ENCODE measurements at places on chromosomes 5 and 9.
A peak's percentile ranks its signal among the peaks of the same experiment; 100 is the strongest.

DNA sequence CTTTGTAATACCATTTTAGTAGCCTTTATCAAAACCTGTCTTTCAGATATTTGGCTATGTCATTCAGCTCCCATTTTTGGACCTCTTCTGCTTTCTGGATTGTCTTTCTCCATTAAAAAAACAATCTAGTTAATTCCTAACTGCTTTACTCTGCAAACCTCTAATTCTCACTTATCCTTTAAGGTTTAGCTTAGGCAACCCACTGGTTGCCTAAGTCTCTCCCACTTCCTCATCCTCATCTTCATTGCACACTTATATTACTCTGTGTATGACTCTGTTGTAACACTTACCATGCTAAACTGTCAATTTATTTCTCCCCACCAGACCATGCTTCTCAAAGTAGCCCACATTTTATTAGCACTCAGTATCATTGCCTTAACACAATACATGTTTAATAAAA, 205.0 kb upstream of the DMRTA1 start:
- no peak for DNase-seq

DNA sequence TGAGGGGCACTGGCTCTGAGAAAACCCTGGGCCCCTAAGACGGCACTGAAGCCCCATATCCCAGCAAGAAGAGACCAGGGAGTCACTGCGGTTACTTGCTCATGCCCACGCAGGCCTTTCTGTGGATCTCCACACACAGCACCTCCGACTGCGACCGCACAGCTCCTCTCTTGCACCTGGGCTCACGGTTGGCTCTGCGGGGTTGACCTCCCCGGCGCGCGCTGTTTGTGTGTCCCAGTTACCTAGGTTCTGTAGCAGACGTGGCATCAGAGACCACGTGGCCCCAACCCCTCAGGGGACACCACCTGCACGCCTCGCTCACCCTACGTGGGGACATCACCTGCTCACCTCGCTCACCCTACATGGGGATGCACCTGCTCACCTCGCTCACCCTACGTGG, 12.7 kb downstream of the LPCAT1 start:
- DNase-seq = no peak

GRCh38 chr9:127568971-127569885, 42.8 kb upstream of the STXBP1 start:
- DNase-seq = peak; percentile 75

DNA sequence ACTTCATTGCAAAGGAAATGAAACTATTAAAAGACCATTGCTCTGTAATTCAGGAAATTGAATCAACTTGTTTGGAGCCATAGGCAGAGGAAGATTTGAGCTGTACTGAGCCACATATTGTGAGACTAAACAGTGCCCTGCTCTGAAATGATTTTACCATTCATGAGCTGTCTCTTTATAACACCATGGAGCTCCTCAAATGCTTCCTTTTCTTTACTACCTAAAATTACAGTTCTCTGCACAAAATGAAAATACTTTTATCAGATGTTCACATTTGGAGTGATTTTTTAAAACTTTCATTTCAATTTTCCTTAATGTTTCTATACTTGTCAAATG, 97.9 kb downstream of the NLN start:
- no peak for DNase-seq

- DNase-seq = no peak
These were observed 123.7 kb downstream of the TLE1 start for GRCh38 chr9:81565609-81566008.

GRCh38 chr9:116891424-116891823, 204.3 kb downstream of the TRIM32 start:
- no peak for DNase-seq

GRCh38 chr5:118956727-118957126, 31.6 kb downstream of the DTWD2 start:
- no peak for DNase-seq

DNA sequence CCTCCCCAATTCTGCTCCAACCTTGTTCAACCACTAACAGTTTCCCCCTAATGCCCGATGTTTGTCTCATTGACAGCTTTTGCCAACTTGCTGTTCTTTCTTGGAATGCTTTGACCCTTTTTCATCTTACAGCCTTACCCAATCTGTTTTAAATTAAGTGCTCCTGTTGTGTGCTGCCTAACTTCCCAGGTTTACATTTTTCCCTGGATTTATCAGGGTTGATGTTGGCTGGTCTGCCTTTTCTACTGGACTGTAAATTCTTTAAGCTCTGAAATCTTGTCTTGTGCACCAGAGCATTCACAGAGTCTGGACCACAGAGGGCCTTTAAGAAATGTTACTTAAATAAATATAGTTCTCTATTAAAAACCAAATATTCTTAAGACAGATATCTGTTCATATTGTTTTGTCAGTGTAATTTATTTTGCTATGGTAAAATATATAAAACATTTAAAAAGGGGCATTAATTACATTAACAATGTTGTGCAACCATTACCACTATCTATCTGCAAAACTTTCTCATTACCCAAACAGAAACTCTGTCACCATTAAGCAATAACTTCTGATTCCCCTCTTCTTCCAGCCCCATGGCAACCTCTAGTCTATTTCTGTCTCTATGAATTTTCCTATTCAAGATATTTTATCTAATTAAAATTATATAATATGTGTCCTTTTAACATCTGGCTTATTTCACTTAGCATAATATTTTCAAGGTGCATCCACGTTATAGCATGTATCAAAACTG, 73.0 kb downstream of the OSTF1 start:
- DNase-seq = no peak

GRCh38 chr9:38288502-38288901, 104.0 kb upstream of the ALDH1B1 start:
- no peak for DNase-seq

GRCh38 chr5:139692679-139693308, 44.6 kb downstream of the CXXC5 start:
- no peak for DNase-seq

DNA sequence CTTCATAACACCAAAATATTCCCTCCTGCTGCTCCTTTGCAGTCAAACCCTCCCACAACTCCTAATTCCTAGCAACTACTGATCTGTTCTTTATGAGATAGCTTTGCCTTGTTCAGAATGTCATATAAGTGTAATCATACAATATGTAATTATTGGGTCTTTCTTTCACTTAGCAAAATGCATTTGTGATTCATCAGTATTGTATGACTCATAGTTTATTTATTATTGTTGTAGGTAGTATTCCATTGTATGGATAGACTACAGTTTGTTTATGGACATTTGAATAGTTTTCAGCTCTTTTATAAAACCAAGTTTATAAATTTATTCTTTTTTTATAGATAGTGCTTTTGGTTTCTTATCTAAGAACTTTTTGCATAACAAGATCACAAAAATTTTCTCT, 468.2 kb upstream of the KIF2A start:
- DNase-seq = no peak

DNA sequence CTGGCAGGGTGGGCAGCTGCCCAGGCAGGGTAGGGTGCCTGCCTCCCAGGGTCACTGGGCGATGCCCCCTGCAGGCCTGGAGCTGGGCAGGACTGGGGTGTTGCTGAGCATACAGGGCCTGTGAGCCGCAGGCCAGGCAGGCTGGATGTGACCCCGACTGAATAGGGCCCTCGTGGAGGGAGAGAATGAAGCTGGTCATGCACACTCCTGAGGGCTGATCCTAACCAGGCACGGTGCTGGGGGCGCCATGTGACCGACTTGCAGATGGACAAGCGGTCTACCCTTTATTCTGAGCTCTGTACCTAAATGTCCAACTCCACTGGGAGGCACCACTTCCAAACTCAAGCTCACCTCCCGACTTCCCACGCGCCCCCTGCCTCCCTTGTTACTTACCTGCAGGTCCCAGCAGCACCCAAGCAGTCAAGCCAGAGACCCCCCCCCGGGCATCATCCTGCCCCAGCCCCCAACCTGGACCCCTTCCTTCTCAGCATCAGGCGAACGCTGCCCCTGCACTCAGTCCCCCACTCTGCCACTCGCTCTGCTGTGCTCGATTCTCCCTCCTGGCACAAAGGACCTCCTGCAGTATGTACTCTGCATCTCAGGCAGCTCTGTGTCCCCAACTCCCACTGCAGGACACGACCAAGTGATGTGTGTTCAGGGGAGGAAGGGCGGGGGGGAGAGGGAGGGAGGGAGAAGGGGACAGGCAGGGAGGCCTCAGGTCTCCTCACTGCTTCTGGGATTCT, 76.8 kb upstream of the PHYKPL start:
- DNase-seq = no peak

- no peak for DNase-seq
These were observed 12.5 kb downstream of the AGXT2 start for GRCh38 chr5:35035271-35035670.

GRCh38 chr9:124975131-124975530, 34.2 kb upstream of the GOLGA1 start:
- DNase-seq = no peak

- DNase-seq = no peak
These were observed 68.0 kb downstream of the MAPKAP1 start for GRCh38 chr9:125639057-125639456.

- no peak for DNase-seq
These were observed 26.3 kb upstream of the SEMA6A start for GRCh38 chr5:116600876-116601275.

DNA sequence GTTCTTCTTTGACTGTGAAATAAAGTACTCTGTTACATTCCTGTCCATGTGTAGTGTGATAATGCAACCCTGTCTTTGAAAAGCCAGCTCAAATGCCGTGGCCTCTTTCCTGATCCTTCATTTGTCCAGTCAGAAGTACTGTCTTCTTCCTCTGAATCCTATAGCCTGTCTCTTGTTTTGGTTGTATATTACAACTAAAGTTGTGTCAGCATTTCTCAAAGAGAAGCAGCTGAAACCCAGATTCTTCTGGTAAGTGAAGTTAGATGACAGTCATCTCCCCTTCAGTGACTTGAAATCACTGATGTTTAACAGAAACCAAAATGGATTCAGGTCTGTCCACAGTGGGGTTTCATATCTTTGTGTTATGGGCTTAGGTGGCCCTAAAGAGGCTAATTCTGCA, 196.2 kb downstream of the PCSK1 start:
- no peak for DNase-seq

DNA sequence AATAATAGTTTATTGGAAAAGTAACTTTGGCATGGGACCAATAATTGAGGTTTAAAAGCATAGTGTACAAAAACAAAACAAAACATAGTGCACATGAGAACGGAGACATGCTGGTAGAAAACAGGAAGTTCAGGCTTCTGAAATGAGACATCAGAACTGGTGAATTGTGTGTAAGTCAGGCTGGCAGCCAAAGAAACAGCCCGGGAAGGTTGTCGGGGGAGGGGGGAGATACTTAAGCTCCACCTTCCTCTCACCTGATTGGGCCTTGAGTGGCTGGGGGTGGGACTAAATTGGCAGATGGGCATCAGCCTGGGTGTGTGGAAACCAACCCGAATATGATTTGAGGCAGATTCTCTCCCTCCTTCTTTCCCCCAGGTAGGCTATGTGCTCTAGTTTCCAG, 256.3 kb downstream of the SMARCA2 start:
- DNase-seq = no peak

GRCh38 chr5:79263-79662, 12.7 kb upstream of the PLEKHG4B start:
- DNase-seq = no peak

DNA sequence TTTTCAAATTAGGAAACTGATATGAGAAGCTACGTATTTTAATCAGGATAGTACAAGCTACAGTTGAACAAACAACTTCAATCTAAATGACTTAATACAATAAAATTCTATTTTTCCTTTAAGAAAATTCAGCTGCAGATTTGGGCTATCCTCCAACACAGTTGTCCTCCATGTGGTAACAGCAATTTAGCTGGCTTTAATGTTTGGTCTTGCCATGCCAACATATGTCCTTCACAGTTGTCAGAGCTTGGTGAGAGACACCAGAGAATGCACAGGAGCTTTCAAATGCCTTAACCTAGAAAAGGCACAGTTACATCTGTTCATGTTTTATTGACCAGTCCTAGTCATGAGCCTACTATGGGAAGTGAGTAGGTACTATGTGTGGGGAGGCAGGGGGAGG, 10.8 kb downstream of the FAM174A start:
- no peak for DNase-seq

DNA sequence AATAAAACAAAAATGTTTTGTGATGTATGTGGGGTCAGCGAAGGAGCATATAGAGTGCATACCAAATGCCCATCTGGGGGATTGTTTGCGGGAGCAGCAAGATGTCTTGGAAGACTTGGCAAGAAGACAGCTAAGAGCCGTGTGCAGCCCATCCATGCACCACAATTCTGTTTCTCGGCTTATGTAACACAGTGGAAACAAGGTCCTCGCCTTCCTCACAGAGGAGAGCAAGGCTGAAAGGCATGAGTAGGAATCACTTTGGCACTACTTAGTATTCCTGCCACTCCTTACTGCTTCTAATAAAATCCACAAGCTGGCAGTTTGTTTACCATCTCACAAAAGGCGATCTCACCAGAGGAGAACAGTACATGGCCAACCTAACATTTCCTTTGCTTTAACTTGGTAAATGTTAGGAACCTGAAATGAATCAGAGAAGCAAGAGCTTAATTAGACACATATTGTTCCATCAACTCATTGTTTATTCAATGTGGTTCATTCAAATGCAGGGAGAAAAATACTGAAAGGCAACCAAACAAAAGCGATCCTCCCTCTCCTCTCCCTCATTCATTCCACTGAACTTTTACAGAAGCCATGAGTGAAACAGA, 648.1 kb downstream of the ACTL7B start:
- no peak for DNase-seq

DNA sequence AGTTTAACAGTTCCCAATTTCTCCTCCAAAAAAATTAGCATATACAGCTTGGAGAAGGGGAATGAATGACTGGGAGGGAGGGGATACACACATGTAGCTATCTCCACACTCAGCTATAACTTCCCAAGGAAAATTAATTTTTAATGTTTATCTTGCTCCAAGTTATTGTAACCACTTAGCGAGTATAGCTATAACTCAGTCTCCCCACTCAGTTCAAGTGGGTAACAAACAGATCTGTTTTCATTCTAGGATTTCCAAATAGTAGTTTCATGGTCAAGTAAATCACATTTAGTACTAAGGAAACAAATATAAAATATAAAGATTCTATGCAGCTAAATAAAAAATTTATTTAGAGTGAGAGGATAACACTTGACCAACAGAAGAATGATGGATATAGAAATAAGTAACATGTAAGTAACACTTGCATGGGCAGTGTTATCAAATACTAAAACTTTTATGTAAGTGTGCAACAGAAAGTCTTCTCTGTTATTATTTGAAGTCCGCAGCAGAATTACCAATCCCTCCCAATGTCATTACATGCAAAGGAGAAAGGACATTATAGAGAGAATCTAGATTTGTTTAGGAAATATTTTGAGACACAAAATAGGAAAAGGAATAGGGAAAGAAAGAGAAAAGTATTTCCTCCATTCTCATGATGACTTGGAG, 10.2 kb upstream of the NFIB start:
- no peak for DNase-seq

DNA sequence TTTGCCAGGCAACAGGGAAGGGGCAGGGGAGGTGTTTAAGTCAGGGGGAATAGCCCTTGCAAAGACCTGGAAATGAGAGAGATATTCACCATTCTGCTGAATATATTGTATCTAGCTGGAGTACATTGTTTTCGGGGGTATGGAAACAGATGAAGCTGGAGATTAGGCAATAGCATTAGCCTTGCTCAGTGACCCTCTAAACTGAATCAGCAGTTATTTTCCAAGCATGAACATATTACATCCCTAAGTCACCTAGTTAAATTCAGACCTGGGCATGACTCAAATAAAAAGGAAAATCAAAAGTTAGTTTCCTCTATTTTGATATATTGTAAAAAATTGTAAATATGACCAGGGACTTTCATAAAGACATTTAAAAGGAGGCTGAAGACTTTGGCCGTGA, 544.6 kb upstream of the TRPC7 start:
- no peak for DNase-seq

- no peak for DNase-seq
These were observed 1269.2 kb downstream of the EFNA5 start for GRCh38 chr5:106401561-106401960.

GRCh38 chr9:80052830-80053229, 481.1 kb downstream of the TLE4 start:
- DNase-seq = no peak
